ENCODE measurements at places on chromosomes 5 and 9.
A peak's percentile ranks its signal among the peaks of the same experiment; 100 is the strongest.

GRCh38 chr5:168881427-168882149 lies 302.4 kb upstream of the PANK3 start:
- no peak overlapping the region for H3K4me3 ChIP-seq
- no peak overlapping the region for H3K27ac ChIP-seq
- H3K4me1 ChIP-seq: no peaks in the 10 kb centered on the region
- DNase-seq: no peak
- no peaks in the 10 kb centered on the region for H3K36me3 ChIP-seq

DNA sequence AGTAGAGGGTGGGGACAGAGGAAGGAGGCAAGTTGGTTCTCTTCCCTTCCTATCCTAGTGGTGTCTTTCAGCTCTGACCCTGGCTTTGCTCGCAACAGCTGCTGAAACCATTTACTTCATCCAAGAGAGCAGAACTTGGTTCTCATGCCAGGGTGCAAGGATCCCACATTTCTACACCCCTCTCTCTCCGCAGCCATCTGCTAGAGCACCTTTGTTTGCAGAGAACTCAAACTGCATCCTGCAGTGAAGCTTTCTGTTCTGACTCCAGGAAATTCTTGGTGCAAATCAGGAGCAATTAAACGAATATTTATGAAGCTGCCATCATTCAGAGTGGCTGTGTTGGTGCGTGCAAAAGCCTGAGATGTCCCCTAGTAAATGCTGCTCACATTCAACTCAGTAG lies 31.9 kb downstream of the NEUROG1 start:
- no peak for DNase-seq
- no peak overlapping the region for H3K4me3 ChIP-seq
- no peaks in the 10 kb centered on the region for H3K36me3 ChIP-seq
- H3K27ac ChIP-seq: no peak overlapping the region

DNA sequence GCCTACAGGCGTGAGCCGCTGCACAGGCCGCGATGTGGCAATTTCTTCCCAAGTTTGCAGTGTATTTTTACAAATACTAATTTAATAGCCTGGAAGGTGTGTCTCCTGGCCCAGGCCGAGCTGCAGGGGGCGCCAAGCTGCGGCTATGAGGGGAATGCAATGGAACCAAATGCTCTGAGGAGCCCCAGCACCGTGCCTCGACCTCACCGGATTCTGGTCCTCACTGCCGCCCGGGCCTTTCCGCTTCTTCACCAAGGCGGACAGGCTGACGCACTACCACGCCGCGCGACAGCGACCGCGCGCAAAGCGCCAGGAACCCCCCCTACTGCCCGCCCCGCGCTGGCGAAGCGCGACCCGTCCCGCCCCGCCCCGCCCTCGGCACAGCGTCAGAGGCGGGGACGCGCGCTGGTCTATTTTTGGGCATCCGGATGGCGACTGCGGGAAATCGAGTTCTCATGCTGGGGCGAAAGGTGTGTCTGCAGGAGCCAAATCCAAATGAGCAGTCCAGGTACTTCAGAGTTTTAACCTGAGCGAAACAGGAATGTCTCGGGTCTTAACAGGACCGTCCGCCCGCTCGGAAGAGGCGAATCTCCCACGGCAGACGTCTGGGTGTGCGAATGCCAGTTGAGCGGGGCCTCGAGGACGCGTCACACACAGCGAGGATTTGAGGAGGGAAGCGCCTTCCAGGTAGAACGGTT lies 31.7 kb upstream of the PRXL2C start:
- peaks cover 18% of the 10 kb centered on the region for H3K4me1 ChIP-seq
- no peaks in the 10 kb centered on the region for H3K27me3 ChIP-seq
- DNase-seq: peak; percentile 93
- no peaks in the 10 kb centered on the region for H3K36me3 ChIP-seq
- peak overlapping the region; percentile 75 for H3K27ac ChIP-seq

- no peaks in the 10 kb centered on the region for H3K27me3 ChIP-seq
- no peak overlapping the region for H3K27ac ChIP-seq
- DNase-seq: no peak
- peaks cover 8% of the 10 kb centered on the region for H3K4me1 ChIP-seq
Measured at GRCh38 chr9:15142878-15143534, 164.0 kb downstream of the TTC39B start.

DNA sequence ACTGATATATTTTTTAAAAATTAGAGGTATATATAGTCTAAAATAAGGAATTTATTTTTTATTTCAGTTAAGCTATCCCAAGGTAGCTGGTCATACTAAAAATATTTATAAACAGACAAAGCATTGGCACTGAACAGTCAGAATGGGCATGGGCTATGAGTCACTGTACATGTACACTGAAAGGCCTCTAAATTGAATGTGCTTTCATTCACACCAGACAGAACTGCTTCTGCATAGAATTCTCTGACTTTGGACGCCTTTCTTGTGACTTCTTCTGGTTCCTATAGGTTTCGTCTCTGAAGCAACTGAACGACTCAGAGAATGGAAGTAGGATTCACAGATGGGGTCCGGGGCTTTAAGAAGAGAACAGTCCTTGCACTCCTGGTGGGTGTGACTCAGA lies 394.8 kb upstream of the MEF2C start:
- no peak for DNase-seq
- no peaks in the 10 kb centered on the region for H3K36me3 ChIP-seq
- peaks cover 32% of the 10 kb centered on the region for H3K4me1 ChIP-seq

DNA sequence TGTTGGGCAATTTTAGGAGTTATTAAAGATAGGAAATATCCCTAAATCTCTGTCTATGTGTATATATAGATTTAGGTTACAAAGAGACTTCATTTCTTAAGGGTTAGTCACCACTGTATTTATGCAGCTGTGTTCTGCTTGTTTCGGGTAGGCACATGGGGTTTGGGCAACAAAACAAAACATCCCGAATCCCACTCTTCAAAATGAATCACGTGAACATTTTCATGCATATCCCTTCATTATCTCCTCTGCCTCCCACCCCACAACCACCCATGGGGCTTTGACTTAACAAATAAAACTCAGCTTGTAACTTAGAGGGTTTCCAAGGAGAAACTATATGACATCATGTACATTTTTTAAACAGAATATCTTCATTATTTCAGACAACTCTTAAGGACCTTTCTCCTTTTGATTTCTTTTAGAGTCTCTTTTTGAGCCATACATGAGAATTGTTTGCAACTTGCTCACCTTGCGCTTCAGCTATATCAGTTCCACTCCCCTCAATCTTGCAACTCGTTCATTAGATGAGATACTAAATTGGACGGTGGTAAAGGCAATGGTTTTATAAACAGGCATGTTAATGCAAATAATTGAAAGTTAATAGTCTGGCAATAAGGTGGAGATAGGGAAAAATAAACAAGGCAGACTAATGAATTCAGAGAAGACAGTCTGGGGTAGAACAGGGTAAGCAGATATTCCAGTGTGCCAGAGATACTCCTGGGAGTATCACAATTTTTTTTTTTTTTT lies 136.7 kb downstream of the CD180 start:
- H3K4me3 ChIP-seq: no peak overlapping the region
- DNase-seq: no peak
- peaks cover 19% of the 10 kb centered on the region for H3K36me3 ChIP-seq

- no peaks in the 10 kb centered on the region for H3K27me3 ChIP-seq
- no peaks in the 10 kb centered on the region for H3K36me3 ChIP-seq
- H3K4me3 ChIP-seq: no peak overlapping the region
- no peak overlapping the region for H3K27ac ChIP-seq
- H3K4me1 ChIP-seq: peaks cover 6% of the 10 kb centered on the region
Measured at GRCh38 chr5:64532212-64532611, 26.4 kb downstream of the RGS7BP start.

All from psoas muscle (tissue), 8 donors.